Activated CD8-positive, alpha-beta memory T cell treated with anti-CD3 and anti-CD28 coated beads, Interleukin-2, amount 50 U/mL, for 4 hours (primary cell): ENCODE measurements at places on chromosomes 2 and 18.
A peak's percentile ranks its signal among the peaks of the same experiment; 100 is the strongest.

GRCh38 chr2:164868563-164869419 lies 27.2 kb upstream of the COBLL1 start:
- DNase-seq: no peak

GRCh38 chr2:197052356-197052755 lies 125.8 kb upstream of the PGAP1 start:
- DNase-seq: no peak

GRCh38 chr2:69554981-69555380 lies 88.6 kb downstream of the AAK1 start:
- no peak for DNase-seq

DNA sequence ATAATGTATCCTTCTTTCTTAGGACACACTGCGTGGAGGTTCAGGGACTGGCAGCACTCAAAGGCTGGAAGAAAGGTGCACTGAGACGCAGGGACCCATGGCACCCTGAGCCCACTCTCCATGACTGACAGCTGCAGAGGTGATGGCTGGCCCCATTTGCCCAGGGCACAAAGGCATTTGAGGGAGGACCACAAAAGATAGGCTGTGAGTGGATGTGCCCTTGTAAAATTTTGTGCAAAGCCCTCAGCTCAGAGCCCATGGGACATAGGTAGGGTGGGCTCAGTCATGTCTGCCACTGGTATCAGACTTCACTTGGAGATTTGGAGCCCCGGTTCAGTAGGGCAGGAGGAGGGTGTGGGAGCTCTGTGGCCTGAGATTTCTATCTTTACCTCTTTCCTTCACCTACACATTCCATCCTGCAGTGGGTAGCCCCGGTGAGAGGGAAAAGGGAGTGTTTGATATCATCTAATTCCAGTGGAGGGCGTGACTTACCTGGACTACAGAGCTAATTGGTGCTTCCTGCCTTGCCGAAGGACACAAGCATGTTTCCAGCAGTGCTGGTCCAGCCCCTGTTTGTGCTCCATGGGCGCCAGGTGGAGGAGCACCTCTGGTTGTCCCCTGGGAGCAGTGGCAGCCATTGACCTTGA lies 312.2 kb downstream of the EN1 start:
- DNase-seq: no peak

DNA sequence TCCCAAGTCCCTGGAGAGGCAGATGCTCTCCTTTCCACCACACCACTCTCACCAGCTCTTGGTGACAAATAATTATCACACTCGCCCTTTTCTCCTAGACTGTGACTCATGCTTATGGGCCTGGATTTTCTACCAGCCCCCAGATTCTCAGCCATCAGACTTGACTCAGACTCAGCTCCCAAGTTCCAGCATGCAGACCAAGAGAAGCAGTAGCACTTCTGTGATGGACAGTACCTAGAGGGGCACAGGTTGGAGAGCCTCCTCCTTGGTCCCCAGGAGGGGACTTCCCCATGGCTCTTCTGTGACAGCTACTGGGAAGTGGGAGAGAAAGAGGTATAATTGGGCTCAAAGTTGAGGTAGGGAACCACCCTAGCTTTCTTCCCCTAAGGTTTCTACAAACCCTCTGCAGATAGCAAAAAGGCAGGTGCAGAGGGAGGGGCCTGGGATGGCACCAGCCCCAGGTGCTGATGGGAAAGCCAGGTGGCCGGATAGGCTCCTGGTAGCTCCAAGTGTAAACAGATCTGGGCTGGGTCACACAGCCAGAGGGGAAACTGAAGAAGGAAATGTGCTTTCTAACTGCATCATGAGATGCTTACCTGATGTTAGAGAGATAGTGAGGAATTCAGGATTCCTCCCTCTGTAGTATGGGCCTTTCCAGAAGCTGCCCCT lies 4.1 kb downstream of the TCF23 start:
- DNase-seq: no peak

DNA sequence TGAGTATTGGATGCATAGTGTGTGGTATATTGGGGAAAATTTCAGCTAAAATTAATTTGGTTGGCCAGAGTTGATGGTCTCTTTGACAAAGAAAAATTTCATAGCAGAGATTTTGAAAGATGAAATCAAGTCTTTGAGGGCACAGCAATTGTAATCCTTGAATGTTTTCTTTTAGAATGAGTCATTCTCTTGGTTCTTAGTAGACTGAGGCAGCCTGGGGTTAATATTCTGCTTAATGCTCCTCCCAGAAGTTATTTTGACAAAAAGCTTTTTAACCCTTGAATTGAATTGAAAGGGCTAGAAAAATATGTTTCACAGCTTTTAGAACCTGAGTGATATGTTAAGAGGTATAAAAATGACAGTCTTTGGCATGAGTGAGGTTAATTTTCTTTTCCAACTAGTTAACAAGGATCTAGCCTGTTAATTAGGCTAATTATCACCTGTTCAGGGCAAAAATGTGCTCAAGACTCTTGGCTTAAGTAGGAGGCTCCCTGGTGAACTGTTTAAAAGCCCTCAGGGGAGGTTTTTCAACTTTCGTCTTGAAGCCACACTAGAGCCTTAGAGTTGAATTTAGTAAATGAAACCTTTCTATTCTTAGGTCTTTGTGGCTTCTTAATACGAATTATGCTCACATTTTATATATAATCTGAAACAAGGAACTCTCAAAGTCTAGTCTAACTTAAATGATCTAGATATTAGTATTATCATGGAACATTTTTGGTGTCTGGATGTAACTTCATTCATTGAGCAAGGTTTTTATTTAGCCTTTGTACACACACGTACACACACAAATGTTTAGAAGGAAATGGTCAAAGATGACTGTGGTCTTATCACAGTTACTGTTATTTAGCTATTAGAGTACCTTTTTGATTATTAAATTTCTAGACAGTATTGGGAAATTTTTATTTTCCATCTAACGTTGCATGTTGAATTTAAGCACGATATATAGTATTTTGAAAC lies 272.5 kb downstream of the ZNF407 start:
- no peak for DNase-seq

GRCh38 chr2:26558271-26559043 lies 80.5 kb upstream of the OTOF start:
- no peak for DNase-seq

DNA sequence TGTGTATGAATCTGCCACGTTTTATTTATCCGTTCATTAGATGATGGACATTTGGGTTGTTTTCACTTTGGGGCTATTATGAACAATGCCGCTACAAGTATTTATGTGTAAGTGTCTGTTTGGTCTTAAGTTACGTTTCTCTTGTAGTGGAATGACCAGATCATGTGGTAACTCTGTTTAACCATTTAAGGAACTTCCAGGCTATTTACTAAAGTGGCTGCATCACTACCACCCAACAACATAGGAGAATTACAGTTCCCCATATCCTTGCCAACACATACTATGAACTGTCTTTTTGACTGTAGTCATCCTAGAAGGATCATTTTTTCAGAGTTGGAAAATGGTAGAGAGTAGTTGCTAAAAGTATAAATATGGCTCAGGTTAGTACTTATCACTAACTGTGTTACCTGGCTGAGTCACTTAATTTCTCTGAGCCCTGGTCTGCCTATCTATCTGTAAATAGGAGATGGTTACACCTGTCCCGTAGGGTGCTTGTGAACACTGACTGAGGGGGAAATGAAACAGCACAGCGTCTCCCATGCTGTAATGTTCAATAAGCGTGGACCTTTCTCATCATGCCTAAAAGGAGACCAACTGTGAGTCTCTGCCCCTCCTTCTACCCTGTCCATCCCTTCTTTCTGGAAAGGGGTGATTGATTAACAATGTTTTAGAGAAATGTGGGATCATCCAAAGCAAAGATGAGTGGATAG lies 103.1 kb downstream of the SH3RF3 start:
- no peak for DNase-seq

DNA sequence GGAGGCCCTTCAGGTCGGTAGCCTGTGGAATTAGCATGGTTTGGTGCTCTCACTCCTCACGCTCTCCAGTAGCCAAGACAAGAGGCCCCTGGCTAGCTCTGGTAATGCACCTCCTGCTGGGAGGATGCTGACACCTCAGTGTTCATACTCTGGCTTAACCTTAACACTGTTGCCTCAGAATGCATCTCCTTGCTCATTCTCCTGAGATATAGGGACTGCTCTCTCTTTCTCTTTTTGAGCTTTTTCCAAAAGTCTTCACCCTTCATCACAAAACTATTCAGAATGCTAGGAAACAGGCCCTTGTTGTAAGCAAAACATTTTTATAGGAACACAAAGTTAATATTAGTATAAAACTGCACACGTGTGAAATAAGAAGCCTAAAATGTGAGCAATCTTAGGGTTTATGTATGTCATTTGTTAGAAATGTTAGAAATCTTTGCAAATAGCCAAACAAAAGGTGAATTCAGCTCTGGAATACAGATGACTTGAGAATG lies 17.3 kb upstream of the IMPA2 start:
- no peak for DNase-seq

DNA sequence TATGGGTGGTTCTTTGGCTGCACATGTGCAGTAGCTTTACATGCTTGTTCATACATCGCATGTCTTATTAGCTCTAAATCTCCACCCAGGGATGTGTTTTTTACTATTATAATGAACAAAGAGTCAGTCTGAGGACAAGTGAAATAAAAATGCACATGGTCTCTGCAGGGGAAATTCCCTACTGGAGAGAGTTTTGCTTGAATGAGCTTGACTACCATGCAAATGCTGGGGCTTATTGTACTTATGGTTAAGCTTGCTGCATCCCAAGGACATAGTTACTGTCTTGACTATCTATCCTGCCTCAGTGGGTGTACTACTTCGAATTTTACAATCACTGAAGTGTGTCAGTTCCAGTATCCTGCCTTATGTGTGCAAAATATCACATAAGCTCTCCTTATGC lies 362.7 kb downstream of the TDRD15 start:
- DNase-seq: no peak

DNA sequence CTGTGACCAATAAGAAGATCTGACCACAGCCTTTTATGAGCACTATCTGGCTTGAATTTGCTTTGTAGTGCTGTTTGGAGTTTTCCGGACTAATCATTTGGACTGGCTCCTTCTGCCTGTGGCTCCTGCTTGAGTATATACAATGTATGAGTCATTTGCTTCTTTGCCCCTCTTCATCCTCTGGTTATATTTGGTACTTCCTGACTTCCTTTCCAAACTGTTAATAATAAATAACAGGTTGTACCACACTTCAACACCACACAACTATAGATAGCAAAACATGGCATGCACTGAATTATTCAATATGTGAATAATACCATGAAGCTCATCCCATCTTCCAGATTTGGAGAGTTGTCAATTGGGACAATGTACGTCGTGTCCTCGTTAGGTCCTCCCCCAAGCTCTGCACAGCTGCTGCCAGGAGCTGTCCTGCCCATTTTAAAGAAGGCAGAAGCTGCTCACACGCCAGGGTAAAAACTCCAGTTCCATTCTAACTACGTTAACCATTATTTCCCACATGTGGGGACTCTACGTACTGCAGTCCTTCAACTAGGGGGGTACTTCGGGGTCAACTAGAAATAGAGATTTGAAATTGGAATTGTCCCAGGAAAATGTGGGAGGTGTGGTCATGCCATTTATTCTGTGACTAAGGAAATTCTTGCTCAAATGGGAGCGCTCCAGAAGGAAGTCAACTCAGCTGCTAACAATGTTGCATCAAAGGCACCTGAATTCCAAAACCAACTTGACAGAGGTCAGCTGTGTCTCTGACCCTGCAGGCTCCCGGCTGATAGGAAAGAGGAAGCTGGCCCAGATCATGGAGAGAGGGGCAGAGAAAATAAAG lies 38.1 kb downstream of the ST8SIA5 start:
- DNase-seq: no peak

- peak; percentile 47 for DNase-seq
Observed at GRCh38 chr18:79393635-79394533, 1.8 kb upstream of the NFATC1 start.

DNA sequence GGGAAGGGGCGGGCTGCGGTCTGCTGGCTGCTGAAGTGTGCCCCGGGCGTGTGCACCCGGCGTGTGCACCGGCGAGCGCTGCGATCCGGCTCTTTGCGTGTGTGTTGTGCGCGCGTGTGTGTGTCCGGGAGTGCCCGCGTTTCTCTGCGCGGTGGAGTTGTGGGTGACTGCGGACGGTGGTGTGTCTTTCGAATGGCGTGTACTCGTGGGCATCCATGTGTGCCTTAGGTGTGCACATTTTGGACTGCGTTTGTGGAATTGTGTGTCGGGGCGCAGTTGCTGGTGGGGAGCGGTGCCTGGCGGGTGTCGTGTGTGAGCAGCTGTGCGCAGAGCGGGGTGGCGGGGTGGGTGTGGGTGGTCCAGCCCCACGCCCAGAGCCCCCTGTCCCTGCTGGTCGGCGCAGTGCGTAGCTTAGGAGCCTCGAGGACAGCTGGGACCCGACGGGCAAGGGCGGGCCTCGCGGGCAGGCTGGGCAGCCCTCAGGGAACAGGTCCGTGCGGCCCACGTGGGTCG lies 533 bp downstream of the HPCAL1 start:
- no peak for DNase-seq

DNA sequence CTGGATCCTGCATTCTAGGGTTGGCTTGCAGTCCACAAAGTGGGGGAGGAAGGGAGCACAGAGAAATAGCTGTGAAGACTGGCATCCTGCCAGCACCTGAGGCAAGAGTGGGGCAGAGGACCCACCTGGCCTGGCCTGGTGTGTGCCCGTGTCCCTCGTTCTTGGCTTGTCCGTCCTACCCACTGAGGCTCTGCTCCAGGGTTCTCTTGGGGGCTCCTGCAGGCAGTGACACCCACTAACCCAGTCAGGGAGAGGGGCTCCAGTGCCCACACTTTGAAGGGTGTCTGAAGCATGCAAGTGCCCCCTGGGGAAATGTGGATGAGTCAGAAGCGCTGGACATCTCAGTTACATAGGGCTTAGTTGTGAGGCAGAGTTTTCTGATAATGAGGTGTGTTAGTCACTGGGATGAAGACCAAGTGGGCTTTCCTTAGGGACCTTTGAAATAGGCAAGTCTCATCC lies 79.4 kb downstream of the SLC4A3 start:
- DNase-seq: no peak

GRCh38 chr2:19751631-19752030 lies 150.2 kb downstream of the TTC32 start:
- no peak for DNase-seq

- DNase-seq: no peak
Observed at GRCh38 chr2:226759768-226760167, 39.9 kb downstream of the IRS1 start.

- no peak for DNase-seq
Observed at GRCh38 chr2:53859206-53860181, at the start of gene GPR75. GPR75 (minus strand) TSS chr2:53859967; CDS start chr2:53854756, 5,211 bp downstream.

GRCh38 chr2:161662373-161662772 lies 38.2 kb downstream of the SLC4A10 start:
- no peak for DNase-seq

DNA sequence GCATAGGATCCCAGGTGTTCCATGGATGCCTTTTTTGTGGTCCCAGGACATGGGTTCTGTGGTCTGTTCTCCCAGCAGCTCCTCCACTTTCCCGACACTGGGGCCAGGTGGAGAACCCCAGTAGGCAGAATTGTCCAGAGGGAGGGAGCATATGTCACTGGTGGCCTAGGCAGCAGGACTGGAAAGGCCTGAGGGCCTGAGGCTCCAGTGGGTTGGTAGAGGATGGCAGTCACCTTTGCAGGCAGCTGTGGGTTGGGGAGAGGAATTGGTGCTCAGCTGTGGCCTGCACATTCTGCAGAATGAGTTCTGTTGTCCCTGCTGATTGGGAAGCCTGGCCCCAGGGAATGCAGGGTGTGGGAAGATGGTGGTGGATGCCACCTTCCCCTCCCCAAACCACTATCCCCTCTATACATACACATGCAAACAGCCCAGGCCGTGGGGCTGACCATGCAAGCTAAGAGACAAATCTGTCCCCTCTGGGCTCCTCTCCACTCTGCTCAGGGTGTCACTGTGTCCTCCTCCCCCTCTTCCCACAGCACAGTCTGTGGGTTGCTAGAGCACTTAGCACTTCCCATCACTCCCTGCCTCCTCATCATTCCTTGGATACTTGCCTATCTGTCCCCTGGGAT lies 11.4 kb downstream of the CTIF start:
- no peak for DNase-seq
